ENCODE measurements at places on chromosomes 1 and 21.

DNA sequence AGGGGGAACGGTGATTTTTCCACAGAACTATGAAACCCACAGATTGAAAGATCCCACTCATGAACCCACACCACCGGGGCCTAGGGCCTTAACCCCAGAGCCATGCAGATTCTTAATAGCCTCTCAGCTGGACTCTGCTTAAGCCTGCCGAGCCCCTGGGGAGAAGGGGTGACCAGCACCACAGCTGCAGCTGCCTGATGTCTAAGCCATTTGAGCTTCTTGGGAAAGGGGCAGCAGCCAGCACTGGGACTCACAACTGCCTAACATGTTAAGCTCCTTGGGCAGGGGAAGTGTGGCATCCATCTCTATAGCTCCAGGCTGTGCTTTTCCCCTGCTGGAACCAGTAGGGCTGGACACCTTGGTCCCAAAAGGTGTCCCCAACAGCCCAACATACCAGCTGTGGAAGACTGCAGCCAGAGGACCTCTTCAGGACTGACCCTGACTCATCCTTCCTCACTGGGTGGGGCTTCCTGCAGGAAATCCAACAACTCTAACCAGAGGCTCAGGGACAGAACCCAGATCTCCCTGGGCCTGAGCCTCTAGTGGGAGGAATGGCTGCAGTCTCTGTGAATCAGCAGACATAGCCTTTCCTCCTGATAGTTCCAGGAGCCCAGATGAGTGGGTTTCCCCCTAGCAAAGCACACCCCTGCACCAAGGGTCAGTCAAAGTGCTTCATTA, 34.6 kb upstream of the FMO3 start:
- no peak for DNase-seq

DNA sequence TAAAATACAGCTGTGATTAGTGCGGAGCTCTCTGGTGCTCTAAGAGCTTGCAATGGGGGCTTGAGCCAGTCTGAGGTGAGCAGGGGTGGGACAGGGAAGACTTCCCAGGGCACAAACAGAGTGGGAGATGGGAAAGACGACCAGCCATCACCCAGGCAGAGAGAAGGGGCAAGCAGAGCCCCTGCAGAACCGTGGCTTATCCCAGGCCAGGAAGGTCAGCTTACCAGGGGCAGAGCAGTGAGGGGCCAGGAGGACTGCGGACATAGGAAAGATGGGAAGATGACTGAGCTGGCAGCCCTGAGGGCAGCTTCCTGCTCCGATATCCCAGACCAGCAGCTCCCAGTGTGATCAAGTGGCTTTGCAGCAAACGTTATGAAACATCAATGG, 55.4 kb upstream of the IFFO2 start:
- no peak for DNase-seq

DNA sequence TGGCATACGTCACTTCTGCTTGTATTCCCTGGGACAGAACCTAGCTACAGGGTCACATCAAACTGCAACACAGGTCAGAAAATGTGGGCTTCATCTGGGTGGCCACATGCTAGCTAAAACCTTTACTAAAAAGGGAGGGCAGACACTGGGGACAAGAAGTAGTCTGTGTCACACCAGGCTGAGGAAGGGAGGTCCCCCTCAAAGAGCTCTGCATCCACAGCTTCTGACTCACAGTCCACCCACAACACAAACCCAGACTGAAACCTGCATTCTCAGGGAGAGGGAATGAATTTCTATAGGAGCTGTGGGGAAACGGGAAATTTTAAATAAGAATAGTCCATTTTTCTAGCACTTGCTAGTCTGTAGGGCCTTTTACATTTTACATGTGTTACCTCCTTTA, 16.2 kb downstream of the OLIG2 start:
- DNase-seq = no peak

- DNase-seq = no peak
These were observed 166.8 kb downstream of the BACH1 start for GRCh38 chr21:29465546-29465945.

GRCh38 chr1:15417059-15417934, 7.6 kb downstream of the EFHD2 start:
- peak; percentile 75 for DNase-seq

GRCh38 chr1:24199291-24199900, 12.3 kb upstream of the IFNLR1 start:
- DNase-seq = peak; percentile 73

DNA sequence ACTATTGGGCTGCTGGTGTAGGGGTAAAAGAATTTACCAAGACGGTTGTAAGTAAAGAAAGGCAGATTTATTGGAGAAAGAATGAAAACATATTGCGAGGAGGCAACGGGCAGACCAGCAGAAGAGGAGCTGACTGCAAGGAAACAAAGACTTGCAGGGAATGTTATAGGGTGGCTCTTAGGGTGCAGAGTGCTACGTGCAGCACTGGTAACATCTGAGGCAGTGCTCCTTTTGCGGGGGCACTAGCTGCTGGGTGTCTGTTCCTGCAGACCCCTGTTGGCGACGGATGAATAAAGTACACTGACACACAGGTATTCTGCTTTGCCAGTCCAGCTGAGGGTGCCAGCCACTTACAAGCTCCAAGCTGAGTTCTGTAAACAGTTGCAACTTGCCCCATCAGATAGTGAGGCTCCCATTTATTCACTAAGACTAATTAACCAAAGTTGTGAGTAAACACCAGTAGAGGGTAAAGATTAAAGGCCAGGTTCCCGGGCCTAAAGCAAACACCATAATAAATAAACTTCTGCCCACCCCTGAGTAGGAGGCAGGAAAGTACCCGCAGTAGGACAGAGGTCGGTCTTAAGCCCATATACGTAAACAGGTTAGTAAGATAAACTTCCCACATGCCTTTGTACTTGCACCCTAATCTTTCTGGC, 140.2 kb upstream of the KCNK1 start:
- no peak for DNase-seq

GRCh38 chr21:21688889-21689288, 690.7 kb downstream of the NCAM2 start:
- DNase-seq = no peak

DNA sequence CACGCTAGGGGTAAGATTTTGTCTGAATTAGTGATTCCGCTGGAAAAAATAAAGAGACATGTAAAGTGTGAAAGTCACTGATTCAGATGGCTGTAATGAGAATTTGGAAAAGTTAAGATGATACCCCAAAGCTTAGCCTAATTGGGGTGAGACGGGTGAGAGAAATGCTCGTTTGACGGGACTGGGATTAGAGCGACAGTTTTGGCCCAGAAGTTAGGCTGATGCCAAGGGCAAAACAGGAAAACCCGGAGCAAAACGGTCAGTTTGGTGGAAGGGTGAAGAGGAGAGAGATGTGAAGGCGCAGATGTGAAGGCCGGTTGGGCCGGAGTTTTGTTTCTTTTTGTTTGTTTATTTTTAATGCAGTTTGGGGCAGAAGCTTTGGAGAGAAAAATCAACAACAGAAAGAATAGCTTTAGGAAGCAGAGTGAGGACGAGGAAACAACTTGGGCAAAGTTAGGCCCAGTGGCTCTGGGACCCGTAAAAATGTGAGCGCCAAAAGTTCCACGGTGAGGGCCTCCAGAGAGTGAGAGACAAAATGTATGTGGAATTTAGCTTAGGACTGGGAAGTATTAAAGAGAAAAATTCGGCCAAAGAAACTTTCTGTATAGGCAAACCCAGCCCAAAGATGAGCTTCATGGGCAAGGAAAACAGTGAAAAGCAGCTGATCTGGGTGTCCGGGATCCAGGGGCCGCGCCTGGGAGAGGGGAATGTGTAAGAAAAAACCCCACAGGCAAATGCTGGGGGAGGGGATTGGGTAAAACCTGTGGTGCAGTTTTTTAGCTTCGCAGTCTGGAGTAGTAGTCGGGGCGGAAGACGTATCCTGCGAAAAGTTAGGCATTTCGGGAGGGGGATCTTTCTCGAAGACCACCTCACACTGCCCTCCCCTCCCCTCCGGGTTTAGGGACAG, 1.2 kb downstream of the DMRTA2 start:
- no peak for DNase-seq

DNA sequence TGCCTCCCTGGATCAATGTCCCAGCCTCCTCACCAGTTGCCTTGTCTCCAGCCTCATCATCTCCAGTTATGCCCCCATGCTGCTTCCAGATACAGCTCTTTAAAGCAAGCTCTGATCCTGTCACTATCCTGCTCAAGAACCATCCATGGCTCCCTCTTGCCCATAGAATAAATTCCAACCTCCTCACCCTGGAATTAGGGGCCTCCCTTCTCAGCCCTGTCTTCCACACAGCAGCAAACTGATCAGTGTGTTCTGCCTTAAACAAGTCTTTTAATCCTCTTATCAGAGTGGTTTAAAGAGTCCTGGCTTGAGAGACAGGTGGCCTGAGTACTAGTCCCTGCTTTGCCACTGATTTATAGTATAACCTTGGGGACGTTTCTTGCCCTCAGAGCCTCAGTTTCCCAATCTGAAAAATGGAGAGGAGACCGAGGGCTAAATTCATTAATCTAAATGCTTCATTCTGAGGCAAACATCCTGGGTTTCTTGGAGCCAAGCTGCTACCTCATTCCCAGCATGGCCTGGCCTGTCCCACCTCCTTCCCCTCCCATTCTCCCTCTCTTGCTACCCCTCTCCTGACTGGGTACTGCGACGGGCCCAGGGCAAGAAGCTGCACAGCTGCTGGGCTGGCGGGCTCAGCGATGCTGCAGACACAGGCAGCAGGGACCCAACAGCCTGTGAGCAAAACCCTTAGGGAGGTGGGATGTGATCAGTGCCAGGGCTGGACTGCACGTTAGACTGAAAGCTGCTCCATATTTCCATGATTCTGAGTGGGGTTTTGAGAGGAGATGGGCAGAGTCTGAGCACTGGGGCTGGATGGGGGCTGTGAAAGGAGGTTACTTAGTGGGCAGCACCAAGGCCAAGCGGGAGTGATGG, 221.4 kb downstream of the PTPRU start:
- DNase-seq = no peak

GRCh38 chr1:39525366-39526165, 34.1 kb downstream of the BMP8A start:
- DNase-seq = peak; percentile 74

GRCh38 chr1:71101839-71102376, 21.1 kb upstream of the ZRANB2 start:
- DNase-seq = no peak

GRCh38 chr21:36436829-36437744, 42.8 kb downstream of the CLDN14 start:
- no peak for DNase-seq

- DNase-seq = peak; percentile 76
These were observed 22.9 kb downstream of the ATP2B4 start for GRCh38 chr1:203649551-203649998.

- DNase-seq = no peak
These were observed 691 bp upstream of the KIFAP3 start for GRCh38 chr1:170075186-170075585.

DNA sequence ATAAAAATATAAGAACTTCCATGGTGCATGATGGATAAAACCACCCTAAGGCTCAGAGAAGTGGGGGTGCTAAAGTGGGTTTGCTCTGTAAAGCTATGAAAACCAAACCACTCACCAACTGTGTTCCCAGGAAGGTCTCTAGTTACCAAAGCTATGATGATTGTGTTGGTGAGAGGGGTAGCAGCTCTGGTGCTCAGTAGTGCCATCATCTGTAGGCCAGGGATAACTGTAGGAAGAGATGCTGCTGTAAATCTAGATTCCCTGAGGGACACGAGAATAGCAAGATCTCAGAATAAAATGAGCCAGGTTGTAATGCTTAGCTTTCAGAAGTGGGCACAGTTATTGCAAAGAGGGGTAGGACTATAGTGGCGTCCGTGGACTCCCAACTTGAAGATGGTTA, 124.5 kb downstream of the GREM2 start:
- DNase-seq = no peak

DNA sequence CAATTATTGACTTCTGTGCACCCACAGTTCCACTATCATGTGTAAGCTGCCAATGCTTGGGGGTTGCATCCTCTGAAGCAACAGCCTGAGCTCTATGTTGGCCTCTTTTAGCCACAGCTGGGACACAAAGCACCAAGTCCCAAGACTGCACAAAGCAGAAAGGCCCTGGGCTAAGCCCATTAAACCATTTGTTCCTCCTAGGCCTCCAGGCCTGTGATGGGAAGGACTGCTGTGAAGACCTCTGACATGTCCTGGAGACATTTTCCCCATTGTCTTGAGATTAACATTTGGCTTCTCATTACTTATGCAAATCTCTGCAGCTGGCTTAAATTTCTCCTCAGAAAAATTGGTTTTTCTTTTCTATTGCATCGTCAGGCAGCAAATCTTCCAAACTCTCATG, 123.7 kb upstream of the DEPDC1 start:
- no peak for DNase-seq

- DNase-seq = no peak
These were observed 10.8 kb downstream of the LYST start for GRCh38 chr1:235855811-235856429.

DNA sequence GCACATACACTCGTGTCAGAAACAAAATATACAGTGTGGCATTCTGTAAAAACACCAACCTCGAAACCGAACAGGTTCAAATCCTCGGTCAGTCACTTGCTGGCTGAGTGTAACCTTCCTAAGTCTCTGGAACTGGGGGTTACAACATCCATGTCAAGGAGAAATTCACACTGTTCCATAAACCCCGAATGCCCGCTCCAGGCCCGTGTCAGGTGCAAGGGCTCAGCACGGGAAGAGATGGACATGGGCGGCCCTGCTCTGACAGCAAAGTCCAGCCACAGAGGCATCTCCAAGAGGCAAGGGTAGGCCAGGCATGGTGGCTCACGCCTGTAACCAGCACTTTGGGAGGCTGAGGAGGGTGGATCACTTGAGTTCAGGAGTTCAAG, 79.5 kb downstream of the SLC66A1 start:
- no peak for DNase-seq

- DNase-seq = no peak
These were observed 52.7 kb upstream of the DIRAS3 start for GRCh38 chr1:68103011-68103545.

- peak; percentile 47 for DNase-seq
These were observed 23.6 kb downstream of the ATP2B4 start for GRCh38 chr1:203649999-203650836.

DNA sequence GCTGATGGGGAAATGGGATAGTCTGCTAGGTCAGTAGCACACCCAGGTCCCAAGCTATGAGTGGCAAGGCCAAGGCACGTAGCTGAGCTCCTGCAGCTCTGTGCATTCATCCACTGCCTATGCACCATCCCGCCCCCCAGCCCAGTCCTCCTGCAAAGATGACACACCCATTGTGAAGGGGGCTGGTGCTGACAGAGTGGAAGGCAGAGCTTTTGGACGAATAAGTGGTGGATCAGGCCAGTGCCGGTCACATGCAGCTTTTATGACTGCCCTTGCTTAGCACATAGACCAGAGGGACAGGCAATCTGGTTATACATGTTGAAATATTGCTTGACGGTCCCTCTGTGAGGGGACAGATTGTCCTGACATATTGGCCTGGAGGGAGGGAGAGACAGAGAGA, 494.3 kb downstream of the PTPRU start:
- DNase-seq = no peak

GRCh38 chr1:206005778-206006180, 2.6 kb upstream of the RAB7B start:
- DNase-seq = no peak

DNA sequence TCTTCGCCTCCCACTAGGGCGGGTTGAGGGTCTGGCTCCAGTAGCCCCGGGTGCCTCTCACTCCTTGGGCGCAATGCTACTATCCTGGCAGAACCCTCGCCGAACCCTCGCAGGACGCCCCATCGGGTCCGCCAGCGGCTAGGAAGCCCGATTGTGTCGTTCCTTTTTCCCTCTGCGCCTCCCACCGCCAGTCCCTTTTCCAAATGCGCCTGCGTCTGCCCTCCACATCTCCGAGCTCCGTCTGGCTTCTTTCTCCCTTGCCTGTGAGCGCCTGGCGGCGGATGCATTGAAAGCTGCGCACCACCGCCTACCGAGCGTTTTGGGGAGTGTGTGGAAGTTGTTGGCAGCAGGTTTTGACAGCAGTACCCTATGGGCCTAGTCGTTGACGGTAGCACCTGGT, 1.0 kb upstream of the DIRAS3 start:
- DNase-seq = no peak

All from activated CD4-positive, alpha-beta T cell treated with anti-CD3 and anti-CD28 coated beads, Interleukin-2, amount 50 U/mL, for 16 hours (primary cell).